ENCODE measurements at places on chromosomes 7 and 10.

GRCh38 chr10:88544140-88544870 lies 38.8 kb downstream of the RNLS start:
- DNase-seq = no peak

GRCh38 chr10:109689785-109690184 lies 233.5 kb downstream of the XPNPEP1 start:
- DNase-seq = no peak

GRCh38 chr7:33486633-33487032 lies 357.3 kb downstream of the BBS9 start:
- no peak for DNase-seq

- DNase-seq = no peak
These were observed 17.0 kb downstream of the STAM start for GRCh38 chr10:17660921-17661320.

- DNase-seq = no peak
These were observed 642 bp downstream of the STK32C start for GRCh38 chr10:132306864-132307751.

DNA sequence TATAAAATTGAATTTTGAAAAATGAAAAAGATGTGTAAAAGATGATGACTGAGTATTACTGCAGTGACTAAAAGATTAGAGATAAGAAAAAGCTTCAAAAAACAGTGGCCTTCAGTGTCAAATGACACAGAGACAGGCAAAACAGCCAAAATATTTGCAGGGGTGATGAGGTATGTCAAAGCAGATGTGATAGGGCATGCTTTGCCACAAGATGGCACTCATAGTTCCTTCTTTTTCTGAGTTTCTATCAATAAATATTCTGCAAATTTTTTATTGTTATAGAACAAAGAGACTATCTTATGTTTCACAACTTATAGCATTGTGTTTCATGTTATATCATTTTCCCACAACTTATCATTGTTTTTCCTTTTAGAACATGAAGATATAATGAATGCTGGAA lies 344.1 kb upstream of the HPS1 start:
- DNase-seq = no peak

- DNase-seq = no peak
These were observed 240.1 kb upstream of the PITRM1 start for GRCh38 chr10:3412646-3413045.

DNA sequence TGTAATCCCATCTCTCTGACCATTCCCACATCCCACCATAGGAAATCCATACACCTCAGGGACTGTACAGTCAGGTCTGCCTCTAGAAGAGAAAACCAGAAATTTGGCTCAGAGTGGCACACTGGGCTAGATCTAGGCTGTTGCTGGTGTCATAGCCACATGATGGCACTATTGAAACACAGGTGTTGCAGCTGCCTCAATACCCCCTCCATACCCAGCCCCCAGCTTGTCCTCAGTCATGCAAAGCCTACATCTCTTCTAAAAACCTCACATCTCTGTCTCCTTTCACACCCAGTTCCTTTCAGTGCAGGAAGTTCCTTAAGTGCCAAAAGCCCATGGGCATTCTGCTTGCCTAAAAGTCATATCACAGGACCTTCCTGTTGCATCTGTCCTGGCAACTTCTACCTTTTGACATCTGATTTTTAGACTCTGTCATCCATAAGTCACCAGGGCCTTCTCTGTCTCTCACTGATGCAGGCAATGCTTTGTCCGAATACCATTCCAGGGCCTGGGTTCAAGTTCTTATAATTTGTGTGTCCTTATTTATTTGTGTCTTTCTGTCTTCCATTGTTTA lies 27.0 kb upstream of the HIBADH start:
- no peak for DNase-seq

DNA sequence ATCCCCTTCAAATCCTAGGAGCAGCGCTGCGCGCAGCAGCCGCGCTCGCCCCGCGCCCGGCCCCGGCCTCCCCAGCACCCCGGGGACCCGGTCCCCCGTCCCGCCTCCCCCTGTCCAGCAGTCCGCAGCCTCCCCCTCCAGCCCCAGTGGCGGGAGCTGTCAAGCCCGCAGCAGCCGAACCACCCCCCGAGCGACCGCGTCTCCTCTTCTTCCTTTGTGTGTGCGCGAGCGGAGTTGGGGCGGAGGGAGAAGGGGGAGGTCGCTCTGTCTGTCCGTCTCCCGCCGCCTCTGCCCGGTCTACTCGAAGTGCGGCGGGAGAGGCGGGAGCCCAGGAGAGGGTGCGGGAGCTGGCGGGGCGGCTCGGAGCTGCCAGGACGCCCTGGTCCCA lies 375 bp upstream of the CHN2 start:
- DNase-seq = no peak

All from amniotic stem cell (primary cell).